Stimulated activated CD8-positive, alpha-beta memory T cell treated with anti-CD3 and anti-CD28 coated beads, Interleukin-15, amount 100 ng/mL, for 48 hours (primary cell): ENCODE measurements at places on chromosomes 3 and 15.

DNA sequence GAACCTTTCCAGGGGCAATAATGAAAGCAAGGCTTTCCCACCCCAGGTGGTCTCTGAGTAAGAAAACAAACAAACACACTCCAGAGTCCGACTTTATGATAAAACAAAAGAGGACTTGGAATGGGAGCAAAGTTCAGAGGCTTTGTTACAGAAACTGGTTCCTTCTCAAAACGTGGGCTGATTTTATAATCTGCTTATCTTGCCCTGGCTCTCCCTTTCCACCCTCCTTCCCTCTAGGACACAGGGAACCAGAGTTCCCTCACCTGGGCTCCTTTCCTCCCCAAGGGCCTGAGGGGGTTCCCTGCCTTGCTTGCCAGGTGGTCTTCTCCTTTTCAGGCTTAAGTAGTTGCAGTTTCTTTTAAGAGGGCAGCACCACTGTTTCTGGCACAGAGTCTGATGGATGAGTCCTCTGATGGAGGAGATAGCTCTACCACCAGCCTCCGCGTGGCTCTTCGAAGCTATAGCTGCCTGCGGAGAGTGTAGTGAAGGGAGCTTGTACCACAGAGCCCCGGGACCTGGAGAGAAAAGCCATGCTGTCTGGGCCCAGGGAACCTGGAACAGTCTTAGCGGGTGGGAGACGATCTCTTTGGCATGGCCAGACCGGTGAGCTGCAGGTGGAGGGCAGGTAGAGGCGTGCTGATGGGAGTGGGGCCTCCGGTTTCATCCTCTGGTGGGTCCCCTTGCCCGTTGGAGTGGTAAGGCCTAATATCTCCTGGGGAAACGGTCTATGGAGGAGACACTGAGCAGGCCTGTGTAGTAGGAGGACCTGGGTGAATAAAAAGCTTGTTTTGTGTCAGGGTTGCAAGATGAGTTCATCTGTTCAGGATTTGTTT lies 68.7 kb downstream of the SMAD6 start:
- DNase-seq, result no peak

- no peak for DNase-seq
Measured at GRCh38 chr15:31266712-31267111, 59.9 kb upstream of the KLF13 start.

- no peak for DNase-seq
Measured at GRCh38 chr3:30894521-30895251, at the start of gene GADL1. TSS of gene GADL1 (minus strand) at chr3:30894661. CDS start at chr3:30894614, 47 bp downstream.

GRCh38 chr15:80778621-80778963 lies 578 bp upstream of the CEMIP start:
- no peak for DNase-seq

DNA sequence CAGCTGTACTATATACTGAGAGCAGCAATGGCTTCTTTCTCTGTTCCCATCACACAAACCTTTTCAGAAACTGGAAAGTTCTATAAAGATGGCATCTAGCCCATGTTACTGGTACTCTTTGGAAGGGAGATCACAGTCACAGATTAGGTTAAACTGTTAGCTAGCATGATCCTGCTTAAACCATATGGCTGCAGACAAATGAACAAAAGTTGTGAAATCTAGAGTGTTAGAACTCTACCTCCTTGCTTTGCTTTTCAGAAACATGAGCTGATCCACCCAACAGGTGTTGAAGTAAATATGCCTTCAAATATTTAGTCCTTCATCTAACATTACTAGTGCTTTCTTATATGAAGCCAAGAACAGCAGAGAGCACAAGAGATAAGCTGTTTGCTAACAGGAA lies 102.6 kb downstream of the SNRK start:
- DNase-seq, result no peak

DNA sequence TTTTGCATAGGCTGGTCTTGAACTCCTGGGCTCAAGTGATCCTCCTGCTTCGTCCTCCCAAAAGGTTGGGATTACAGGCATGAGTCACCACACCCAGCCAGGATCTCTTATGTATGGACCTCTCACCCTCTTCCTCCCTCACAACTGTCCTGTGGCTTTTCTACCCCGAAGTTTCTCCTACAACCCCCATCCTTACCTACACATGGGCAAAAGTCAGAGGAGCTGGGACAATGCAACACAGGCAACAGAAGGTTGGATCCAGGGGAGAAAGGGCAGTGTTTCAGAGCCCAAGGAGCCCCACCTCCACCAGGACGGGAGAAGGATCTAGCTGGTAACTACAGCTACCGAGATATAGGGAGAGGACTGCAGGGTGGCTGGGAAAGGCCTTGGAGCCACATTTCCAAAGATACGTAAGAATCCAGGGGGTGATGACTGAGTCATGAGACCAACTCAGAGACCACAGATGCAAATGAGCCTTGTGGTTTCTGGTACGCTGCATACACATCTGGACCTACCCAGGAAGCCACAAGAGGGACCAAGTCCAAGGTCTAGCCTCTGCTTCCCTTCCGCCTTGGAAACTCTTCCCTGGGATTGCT lies 13.6 kb downstream of the IGDCC4 start:
- no peak for DNase-seq
